Activated T-cell treated with anti-CD3 and anti-CD28 coated beads for 48 hours (primary cell): ENCODE measurements at places on chromosomes 7 and 10.

GRCh38 chr7:103148131-103148993 lies 537 bp downstream of the NAPEPLD start:
- DNase-seq: no peak

DNA sequence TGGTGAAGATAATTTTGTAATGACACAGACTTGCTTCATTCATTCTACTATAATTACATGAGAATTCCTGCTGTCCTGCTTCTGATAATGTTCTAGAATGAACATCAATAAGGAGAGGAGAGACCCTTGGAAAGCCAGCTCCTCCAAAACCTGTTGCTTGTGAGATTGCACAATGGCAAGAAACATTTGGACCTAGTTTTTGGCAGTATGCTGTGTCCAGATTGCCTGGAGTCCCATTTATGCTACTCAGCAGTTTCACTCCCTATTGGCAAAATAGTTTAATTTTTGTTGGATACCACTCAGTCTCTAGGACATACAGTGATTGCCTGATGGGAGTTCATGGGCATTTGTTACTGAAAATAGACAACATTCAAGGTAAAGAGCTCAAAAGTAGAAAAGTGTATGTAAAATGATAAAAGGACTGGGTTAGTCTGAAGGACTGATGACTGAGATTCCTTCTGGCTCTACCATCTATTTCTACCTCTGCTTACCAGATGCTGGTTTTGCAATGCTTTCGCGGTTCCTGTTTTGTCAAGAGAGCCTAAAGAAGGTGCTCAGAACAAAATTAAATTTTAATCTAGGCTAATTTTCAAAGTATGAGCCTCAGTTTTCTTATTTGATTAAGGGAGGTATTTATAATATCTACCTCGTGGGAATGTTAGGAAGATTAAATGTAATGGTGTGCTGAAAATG lies 8.0 kb upstream of the ACTR3B start:
- DNase-seq: no peak

- DNase-seq: no peak
Observed at GRCh38 chr10:22613011-22613410, 101.4 kb downstream of the PIP4K2A start.

DNA sequence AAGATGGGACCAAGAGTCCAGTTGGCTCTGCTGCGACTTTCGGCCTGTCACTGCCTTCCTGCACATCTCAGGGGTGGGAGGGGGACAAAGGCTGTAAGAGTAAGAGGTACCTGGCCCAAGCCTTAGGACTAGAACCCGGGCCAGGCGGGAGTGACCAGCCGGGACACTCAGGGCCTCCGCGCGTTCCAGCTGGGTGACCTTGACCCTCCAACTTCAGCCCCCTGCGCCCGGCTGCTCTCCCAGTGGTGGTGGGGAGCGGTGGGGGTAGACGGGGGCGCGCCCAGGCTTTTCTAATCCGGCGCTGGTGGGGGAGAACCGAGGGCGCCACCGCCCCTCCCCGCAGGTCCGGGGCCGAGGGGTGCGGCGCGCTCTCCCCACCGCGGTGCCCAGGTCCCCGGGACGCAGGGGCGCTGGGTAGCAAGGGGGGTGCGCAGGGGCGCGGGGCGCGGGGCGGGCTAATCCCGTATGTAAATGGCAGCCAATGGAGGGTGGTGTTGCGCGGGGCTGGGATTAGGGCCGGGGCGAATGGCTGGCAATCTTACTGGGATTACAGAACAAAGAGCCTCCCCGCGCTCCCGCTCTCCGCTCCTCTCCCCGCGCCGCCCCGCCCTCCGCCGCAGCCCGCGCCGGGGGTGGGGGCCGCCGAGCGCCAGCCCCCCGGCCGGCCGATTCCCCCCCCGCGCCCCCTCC lies at the start of gene GTF2IRD1:
Gene GTF2IRD1, plus strand, starts transcription at position 585 of the 690 bp plus-strand sequence. CDS start 54,175 bp downstream, outside the sequence.
- peak; percentile 46 for DNase-seq

GRCh38 chr7:90832726-90833125 lies 236.6 kb downstream of the CDK14 start:
- DNase-seq: no peak

DNA sequence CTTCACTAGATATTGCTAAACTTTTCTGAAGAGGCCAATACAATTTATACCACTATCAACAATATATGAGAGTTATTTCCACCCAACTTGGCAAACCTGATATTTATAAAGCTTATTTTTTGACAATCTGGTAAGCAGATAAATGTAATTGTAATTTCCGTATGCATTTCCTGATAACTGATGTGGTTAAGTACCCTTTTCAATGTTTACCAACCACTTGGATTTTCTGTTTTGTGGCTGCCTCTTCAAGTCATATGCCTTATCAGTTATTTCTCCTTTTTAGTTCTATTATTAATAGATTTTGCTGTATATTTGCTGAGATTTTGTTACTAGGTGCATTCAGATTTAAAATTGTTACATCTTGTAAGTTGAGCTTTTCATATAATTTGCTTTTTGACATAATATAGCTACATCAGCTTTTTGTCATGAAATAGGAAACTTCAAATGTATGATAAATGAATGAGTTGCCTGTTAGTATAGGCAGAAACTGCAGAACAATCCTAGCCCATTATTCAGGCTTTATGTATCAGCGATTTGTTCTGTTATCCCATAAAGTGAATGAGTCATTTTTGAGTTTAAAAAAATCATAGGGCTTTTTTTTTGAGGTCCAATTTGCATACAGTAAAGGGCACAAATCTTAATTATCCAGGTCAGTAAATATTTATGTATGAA lies 11.5 kb downstream of the SGPL1 start:
- DNase-seq: no peak

DNA sequence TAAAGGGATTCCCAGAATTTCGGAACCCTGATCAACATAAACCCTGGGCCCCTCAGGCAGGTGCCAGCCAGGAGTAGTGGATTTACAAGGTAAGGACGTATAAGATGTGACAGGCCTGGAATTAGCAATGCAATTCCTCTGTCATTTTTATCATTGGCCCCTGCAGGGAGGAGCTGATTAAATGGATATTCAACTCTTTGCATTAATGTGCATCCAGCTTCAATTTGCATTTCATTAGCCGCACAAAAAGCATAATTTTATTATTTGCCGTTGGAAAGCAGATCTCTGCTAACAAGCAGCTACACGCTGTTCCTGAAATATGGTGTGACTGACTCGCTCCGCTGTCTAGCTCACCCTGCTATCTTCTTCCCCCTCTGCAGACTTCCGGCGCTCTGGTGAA lies 195.8 kb downstream of the RPS24 start:
- DNase-seq: no peak

DNA sequence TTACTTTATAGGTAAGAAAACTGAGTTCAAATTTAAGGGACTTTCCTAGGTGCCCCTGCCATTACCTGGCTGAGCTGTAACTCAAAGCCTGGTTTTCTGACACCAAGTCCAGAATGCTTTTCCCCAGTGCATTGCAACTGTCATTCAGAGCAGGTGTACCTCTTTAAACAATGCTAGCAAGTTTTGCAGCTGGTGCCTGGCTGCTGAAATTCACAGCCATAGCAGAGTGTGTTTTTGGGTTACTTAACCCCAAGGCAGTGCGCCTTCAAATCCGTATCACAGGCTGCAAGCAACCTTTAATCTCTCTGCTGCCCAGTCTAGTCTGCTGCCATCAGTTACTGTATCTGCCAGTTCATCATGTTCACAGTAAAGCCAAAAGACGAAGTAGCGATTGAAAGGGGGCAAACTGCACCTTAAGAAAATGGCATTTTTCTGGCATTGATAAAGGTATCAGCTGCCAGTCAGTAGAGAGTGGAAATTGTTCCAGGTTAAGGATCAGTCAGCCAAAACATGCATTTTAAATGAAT lies 265.4 kb downstream of the CSTF2T start:
- DNase-seq: no peak

- peak; percentile 56 for DNase-seq
Observed at GRCh38 chr10:97407211-97407951, 6.2 kb upstream of the RRP12 start.

- no peak for DNase-seq
Observed at GRCh38 chr10:128642502-128642901, 516.3 kb upstream of the MKI67 start.

DNA sequence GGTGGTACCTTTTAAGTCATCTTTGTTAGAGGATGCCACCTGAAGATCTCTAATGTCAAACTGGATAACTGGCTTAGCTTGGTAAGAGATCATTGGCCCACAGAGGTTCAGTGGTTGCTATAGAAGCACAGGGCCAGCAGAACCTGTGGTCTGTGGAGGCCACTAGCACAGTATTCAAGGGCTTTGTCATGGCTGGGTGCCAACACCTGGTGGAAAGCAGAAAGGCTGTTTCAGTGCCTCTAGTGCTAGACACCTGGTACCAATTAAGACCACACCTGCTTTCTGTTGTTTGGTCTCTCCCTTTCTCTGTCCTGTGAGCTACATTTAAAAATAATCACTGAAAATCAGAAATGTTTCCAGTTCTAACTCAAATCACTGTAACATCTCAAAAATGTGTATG lies 10.0 kb upstream of the PCGF5 start:
- DNase-seq: no peak
